Thoracic aorta (tissue), 2 donors: ENCODE measurements at places on chromosomes 1 and 21. TPM values are rescaled to one million over a fixed set of nuclear protein-coding genes. Genes with fewer than 3 reads are reported as not detected.

DNA sequence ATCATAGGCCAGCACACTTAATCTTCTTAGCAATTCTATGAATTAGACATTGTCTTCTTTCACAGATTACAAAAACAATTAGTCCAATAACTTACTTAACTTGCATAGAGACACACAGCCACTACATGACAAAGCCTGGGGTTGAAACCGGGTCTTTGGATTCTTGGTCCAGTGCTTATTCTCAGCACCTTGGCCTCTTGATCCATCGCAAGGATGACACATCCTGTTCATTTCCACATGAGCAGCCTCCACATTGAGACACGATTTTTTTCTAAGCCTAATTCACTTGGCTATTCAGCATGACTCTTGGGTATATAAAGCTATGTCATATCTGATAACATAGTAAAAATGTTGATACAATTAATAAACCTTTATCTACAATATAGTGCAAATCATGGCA lies 221.0 kb upstream of the FOXD3 start:
- H3K36me3 ChIP-seq, result no peaks in the 10 kb centered on the region
- DNase-seq, result no peak
- H3K27ac ChIP-seq, result no peak overlapping the region
- H3K4me3 ChIP-seq, result no peak overlapping the region

- no peaks in the 10 kb centered on the region for H3K27me3 ChIP-seq
- H3K4me1 ChIP-seq, result no peaks in the 10 kb centered on the region
- H3K4me3 ChIP-seq, result no peak overlapping the region
- no peak for DNase-seq
These were observed 65.6 kb upstream of the DAB1 start for GRCh38 chr1:57489358-57490036.

Gene KISS1
- total RNA-seq, result not detected

Gene NOTCH2NLA
- 83.8 TPM for total RNA-seq

Gene C8A
- not detected for total RNA-seq

Gene TACSTD2
- 8.1 TPM for total RNA-seq
